ENCODE measurements at places on chromosomes 3 and 15.

GRCh38 chr15:51620641-51621040, 1.9 kb downstream of the DMXL2 start:
- no peak for DNase-seq

- DNase-seq: no peak
Observed at GRCh38 chr3:77093101-77093500, 53.2 kb downstream of the ROBO2 start.

- no peak for DNase-seq
Observed at GRCh38 chr3:21705769-21706168, 45.2 kb downstream of the ZNF385D start.

DNA sequence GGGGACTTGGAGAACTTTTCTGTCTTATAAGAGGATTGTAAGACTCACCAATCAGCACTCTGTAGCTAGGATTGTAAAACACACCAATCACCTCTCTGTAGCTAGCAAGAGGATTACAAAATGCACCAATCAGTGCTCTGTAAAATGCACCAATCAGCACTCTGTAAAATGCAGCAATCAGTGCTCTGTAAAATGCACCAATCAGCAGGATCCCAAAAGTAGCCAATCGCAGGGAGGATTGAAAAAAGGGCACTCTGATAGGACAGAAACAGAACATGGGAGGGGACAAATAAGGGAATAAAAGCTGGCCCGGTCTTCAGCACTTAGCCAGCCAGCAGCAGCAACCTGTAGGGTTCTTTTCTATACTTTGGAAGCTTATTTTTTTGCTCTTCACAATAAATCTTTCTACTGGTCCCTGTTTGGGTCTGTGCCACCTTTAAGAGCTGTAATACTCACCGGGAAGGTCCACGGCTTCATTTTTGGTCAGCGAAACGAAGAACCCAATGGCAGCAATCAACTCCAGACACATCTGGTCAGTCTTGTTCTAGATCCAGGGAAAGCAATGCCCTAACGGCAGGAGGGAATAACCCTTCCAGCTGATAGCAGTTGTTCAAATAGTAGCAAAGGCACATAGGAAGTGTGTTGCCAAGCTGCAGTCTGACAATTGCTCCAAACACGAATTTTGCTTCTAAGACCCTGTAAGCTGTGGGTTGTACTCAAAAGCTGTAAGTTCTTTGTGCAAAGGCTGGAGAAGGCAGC, 135.6 kb downstream of the TJP1 start:
- no peak for DNase-seq

- no peak for DNase-seq
Observed at GRCh38 chr3:170697908-170698307, 112.0 kb upstream of the SLC7A14 start.

GRCh38 chr3:76063019-76063418, 277.7 kb upstream of the ZNF717 start:
- no peak for DNase-seq

DNA sequence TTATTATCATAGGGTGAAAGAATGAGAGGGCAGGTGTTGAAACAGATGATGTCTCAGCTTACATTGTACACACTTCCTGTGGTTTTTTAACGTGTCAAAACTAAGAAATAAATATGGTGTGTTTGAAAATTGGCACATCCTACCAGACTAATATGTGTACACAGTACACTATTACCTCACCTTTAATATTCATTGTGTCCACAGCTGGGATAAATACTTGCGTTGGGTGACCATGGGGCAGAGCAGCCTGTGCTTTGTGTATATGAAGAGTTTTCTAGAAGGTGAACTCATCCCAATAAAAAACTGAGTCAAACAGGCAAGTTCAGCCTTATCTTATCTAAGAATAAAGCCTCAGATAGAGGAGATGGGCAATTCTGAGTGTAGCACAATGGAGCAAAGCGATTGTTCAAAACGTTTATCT, 17.3 kb downstream of the SUCNR1 start:
- DNase-seq: no peak
